ENCODE measurements at places on chromosomes 16 and 17.

DNA sequence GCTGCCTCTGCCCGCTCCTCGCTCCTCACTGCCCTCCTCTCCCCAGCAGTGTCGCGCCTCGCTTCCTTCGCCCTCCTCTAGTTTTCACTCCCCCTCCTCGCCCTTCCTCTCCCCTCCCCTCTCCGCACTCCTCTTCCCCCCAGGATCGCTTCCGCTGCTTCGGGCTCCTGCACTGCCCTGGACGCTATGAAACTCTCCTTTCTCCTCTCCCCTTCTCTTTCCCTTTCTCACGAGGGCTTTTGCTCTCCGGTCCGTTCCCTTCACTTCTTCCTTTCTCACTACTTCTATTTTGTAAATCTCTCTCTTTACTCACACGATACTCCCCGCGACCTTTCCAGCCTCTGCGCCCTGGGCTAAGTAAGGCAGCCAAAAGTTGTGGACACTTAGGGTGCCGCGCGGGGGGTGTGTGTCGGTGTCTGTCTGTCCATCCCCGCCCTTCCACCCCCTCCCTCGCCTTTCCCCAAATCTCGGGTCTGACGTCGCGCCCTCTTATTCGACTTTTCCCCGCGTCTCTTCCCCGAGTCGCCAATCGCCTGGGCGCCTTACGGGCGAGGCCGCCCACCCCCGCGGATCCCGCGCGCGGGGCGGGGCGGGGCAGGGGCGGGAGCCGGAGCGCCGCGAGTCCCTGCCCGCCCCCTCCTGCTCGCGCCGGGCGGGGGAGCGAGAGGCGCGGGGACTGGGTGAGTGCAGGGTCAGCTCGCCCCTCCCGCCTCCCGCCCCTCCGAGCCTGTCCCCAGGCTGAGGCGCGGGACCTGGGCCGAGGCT is at the start of gene IRX3:
Gene IRX3, minus strand, starts transcription at position 422 of the 765 bp plus-strand sequence. CDS start 737 bp downstream, outside the sequence.
- DNase-seq, result no peak

- DNase-seq, result no peak
Observed at GRCh38 chr17:41885733-41886132, 20.5 kb upstream of the KLHL11 start.

DNA sequence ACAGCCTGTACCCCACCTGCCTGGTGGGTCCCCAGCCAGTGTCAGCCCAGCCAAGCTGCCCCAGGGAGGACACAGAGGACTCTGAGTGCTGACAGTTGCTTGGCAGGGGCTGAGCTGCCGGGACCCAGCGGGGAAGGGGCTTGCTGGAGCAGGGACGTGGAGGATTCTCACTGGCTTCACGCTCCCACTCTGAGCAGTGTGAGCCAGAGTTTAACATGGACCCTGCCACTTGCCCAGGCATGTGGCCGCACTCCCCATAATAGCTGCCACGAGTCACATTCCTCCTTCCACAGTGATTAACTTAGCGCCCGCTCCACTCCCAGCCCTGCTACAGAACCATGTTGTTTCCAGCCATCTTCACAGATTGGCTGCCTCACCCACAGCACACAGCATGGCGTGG is 31.2 kb downstream of the SREBF1 start:
- DNase-seq, result no peak

GRCh38 chr17:10899281-10899680 is 61.4 kb upstream of the PIRT start:
- no peak for DNase-seq

DNA sequence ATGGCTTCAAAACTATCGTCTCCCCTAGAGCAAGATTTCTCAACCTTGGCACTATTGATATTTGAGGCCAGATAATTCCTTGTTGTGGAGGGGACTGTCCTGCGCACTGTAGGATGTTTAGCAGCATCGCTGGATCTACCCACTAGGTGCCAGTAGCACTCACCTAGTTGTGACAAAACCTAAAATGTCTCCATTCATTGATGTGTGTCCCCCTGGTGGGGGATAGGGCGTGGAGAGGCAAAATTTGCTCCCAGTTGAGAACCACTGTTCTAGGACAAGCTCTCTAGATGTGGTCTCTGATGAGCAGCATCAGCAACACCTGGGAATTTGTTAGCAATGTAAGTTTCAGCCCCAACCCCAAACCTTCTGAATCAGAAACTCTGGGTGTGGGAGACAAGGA is 259.0 kb downstream of the XYLT1 start:
- DNase-seq, result no peak

GRCh38 chr17:66830451-66830850 is 4.5 kb upstream of the CACNG5 start:
- no peak for DNase-seq

- DNase-seq, result no peak
Observed at GRCh38 chr16:57630407-57630797, 2.0 kb downstream of the ADGRG1 start.

GRCh38 chr16:29916979-29917378 is 9.0 kb downstream of the KCTD13 start:
- DNase-seq, result no peak

DNA sequence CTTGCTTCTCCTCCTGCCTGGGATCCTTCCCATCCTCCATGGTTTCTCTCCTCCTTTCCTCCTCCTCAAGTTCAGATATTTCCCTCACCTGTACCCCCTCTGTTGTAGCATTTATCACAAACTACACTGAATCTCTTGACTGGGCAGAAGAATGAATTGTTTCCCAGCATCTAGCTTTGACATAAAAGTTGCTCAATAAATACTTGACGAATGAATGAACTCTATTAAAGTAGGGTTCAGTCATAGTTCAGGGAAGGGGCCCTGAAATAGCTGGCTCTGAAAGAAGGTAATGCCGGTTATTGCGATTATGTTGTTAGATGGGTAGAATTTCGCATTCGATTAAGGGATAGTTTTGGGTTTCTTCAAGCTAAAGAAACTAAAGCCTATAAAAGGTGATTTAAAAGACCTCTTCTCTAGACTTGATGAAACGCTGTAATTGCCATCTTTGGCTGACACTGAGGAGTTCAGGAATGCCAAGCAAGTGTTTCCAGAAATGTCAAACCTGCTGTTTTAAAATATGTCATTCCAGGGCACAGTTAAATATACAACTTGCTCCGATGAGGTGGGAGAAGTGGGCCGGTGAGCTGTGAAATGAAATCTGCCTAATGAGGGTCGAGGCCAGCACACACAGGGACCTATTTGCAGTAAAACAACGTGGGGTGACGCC is 1.0 kb upstream of the CPD start:
- no peak for DNase-seq

All from stimulated activated CD8-positive, alpha-beta memory T cell treated with anti-CD3 and anti-CD28 coated beads, Interleukin-4, amount 100 ng/mL, for 24 hours (primary cell).